Ovary (tissue), 10 donors: ENCODE measurements at places on chromosomes 2 and 18. TPM values are rescaled to one million over a fixed set of nuclear protein-coding genes. Genes with fewer than 3 reads are reported as not detected.

- no peak overlapping the region for H3K4me3 ChIP-seq
- DNase-seq = no peak
- no peaks in the 10 kb centered on the region for H3K4me1 ChIP-seq
- no peaks in the 10 kb centered on the region for H3K36me3 ChIP-seq
- no peak overlapping the region for H3K27ac ChIP-seq
Observed at GRCh38 chr2:19274439-19274838, 84.0 kb downstream of the OSR1 start.

- H3K4me1 ChIP-seq = no peaks in the 10 kb centered on the region
- no peak overlapping the region for H3K4me3 ChIP-seq
- no peaks in the 10 kb centered on the region for H3K36me3 ChIP-seq
- no peak for DNase-seq
Observed at GRCh38 chr2:143468341-143468888, 339.2 kb downstream of the ARHGAP15 start.

BUB1 gene
- total RNA-seq = 0.72 TPM

IL1B gene
- 2.0 TPM for total RNA-seq

PDE1A gene
- total RNA-seq = 11.4 TPM

- no peak for DNase-seq
- H3K27ac ChIP-seq = no peak overlapping the region
- H3K4me3 ChIP-seq = no peak overlapping the region
- no peaks in the 10 kb centered on the region for H3K4me1 ChIP-seq
- no peaks in the 10 kb centered on the region for H3K27me3 ChIP-seq
Observed at GRCh38 chr2:195769975-195770374, 112.9 kb downstream of the SLC39A10 start.

- DNase-seq = no peak
- no peaks in the 10 kb centered on the region for H3K27me3 ChIP-seq
- no peak overlapping the region for H3K27ac ChIP-seq
- no peak overlapping the region for H3K4me3 ChIP-seq
Observed at GRCh38 chr2:85988175-85988913, 99.6 kb upstream of the ST3GAL5 start.

DNA sequence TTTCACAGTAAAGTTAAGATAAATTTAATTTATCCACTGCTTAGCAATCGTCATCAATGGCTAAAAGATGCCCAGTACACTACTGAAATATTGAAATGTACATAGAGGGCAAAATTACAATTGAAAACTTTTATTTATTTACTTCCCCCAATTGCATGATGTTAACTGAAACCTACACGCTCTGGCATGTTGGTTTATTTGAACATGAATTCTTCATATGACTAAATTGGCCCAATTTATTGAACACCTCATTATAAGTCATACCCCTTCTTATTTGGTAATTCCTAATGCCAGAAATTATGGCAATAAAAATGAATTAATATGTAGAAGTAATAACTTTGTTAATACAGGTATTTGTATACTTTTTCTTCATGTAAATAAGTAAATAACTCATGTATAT is 183.0 kb upstream of the ZC3H15 start:
- H3K27me3 ChIP-seq = no peaks in the 10 kb centered on the region
- no peak overlapping the region for H3K27ac ChIP-seq
- H3K4me3 ChIP-seq = no peak overlapping the region
- H3K36me3 ChIP-seq = no peaks in the 10 kb centered on the region
- no peak for DNase-seq

GKN2 gene
- total RNA-seq = not detected

DNA sequence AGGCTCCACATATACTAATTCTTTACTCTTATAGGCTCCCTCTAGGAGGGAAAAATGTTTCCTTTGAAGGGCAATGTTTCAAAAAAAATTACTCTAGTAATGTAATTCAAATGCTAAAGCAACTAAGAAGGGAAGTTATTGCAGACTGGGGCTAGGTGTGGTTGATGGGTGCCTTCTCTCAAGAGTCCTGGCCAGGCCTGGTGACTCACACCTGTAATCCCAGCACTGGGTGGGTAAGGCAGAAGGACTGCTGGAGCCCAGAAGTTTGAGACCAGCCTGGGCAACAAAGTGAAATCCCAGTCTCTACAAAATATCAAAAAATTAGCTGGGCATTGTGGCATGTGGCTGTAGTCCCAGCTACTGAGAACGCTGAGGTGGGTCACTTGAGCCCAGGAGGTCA is 31.2 kb upstream of the CDKL4 start:
- DNase-seq = no peak
- H3K27ac ChIP-seq = no peak overlapping the region
- H3K4me1 ChIP-seq = no peaks in the 10 kb centered on the region
- H3K36me3 ChIP-seq = no peaks in the 10 kb centered on the region

CFAP65 gene
- total RNA-seq = 2.0 TPM
